ENCODE measurements at places on chromosomes 7 and 10.

DNA sequence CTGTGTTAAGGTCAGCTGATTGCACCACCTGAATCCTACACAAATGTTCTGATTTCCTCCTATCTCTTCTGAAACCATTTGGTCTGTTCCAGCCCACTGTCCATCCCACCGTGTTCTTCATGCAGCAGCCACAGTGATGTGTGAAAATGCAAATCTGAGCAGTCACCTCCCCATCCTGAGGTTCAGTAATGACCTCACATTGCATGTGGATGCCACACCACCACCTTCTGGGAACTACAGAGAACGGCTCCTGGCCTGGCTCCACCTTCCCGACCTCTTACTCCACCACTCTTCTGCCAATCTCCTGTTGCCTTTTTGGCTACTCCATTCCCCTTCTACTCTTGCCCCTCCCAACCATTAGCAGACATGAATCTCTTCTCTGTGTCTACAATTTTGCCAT lies 244.4 kb downstream of the TNS3 start:
- no peak for DNase-seq

DNA sequence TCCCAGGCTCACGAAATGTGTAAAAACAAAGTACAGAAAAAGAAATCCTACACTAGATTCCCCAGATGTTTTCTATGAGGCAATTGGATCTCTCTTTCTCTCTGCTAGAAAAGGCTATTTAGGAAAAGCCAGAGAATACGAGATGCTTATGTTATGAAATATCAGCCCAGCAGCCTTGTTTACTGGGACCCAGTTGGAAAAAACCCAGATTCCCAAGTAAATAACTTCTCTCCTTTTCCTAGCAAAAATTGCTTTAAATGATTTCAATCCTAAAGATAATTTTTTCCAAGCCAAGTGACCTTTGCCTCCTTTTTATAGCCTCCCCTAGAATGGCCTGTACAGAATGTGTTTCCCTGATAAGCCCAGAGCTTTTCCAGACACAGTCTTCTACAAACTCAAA lies 199.3 kb downstream of the PLXNA4 start:
- no peak for DNase-seq

DNA sequence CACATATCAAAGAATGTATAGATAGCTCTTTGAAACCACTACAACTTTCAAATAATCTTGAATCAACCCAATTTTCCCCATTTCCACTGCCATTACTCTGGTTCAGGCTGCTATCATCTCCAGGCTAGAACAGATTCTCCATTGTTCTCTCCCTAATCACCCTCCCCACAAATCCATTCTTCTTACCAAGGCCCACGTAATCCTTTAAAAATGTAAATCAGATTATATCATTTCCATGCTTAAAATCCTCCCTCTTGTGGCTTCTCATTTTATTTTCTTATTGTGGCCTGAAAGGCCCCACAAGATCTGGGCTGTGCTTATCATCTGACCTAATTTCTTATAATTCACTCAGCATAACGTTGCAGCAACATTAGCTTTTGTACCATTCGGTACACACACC lies 3.0 kb upstream of the PON1 start:
- DNase-seq, result no peak

DNA sequence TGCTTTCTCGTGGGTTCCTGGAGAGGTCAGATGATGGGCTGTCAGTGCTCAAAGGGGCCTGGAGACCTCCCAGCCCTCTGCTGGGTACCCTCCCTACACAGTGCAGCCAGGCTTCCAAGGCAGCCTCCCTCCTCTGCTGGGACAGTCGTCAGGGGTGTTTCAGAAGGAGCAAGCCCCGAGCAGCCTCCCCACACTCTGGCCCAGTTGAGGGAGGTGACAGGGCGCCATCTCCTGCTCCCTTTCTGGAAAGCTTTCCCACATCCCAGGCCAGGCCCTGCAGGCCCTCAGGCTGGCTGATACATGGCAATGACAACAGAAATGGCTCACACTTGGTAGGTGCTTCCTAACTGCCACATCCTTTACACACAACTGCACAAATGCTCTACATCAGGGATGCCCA lies 32.1 kb downstream of the KCNMA1 start:
- no peak for DNase-seq

- DNase-seq, result no peak
Observed at GRCh38 chr7:148318102-148318811, 272.3 kb upstream of the C7orf33 start.

GRCh38 chr10:93334901-93335327 lies 147.2 kb downstream of the MYOF start:
- no peak for DNase-seq

- DNase-seq, result no peak
Observed at GRCh38 chr10:107071301-107071700, 93.2 kb downstream of the SORCS1 start.

GRCh38 chr10:86376852-86377796 lies 10.5 kb upstream of the GRID1 start:
- no peak for DNase-seq

DNA sequence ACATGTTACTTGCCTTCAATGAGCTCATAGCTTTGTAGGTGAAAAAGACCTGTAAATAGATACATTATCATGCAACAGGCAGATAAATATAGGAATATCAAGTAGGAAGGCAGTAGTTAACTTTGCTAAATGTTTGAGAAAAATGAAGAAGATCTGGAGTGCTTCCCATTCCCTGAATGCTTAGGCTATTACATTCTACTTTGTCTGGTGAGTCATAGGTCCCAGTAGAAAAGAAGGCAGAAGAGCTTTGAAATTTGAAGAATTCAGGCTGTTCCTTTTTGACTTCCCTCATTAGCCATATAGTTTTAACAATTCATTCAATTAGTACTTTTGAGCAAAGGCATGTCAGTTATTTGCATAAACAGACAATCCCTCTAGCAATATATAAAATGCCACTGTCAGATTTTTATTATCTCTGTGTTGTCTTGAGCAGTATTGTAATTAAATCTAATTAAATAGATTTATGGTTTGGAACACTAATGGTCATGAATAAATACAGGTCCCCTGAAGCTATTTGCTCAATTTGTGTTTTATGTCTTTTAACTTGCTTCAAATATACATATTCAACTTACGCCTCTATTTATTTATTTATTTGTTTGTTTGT lies 875.0 kb downstream of the REEP3 start:
- no peak for DNase-seq

DNA sequence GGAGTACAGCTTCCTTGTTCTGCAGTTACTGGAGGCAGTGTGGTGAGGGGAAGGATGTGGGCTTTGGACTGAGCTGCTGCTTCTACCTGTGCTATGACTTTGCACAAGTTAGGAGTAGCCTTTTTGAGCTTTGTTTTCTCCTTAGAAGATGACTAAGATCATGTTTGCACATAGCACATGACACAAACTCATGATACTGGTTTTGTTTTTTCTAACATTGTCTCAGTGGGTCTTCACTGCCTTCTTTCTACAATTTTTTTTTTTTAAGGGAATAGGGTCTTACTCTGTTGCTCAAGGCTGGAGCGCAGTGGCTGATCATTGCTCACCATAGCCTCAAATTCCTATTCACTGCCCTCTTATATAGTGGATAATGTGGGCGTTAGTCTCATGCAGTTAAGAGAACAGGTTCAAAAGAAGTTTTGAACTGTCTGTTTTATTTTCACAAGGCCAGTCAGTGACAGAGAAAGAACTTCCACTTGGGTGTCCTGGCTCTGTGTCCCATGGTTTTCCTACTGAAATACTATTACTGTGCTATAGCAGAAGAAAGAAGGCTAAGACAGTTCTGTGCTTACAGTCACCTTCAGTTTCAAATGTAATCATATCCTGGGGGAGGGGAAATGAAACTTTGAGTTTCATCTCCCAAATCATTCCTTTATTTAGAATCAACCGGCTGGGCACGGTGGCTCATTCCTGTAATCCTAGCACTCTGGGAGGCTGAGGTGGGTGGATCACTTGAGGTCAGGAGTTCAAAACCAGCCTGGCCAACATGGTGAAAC lies 72.0 kb downstream of the KAT6B start:
- no peak for DNase-seq

DNA sequence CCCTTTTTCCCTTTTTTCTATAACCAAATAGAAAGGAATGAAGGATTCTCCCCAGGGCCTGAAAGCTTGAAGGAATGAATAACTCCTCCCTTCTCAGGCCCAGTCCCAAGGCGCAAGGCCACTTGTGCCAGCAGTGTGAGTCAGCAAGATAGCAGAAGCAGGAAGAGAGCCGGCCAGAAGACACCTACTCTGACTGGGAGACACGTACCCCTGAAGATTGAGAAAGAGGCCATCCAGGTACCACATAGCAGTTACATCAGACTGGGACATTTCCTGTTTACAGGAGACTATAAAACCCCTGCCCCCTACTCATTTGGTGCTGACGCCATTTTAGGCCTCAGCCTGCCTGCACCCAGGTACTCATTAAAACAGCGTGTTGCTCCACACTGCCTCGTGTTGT lies 65.5 kb downstream of the LRRC17 start:
- DNase-seq, result no peak

- no peak for DNase-seq
Observed at GRCh38 chr7:148318838-148319237, 271.7 kb upstream of the C7orf33 start.

- DNase-seq, result no peak
Observed at GRCh38 chr10:45239642-45240041, 75.8 kb downstream of the OR13A1 start.

GRCh38 chr10:26491276-26491675 lies 53.1 kb downstream of the APBB1IP start:
- DNase-seq, result no peak

- no peak for DNase-seq
Observed at GRCh38 chr10:103967448-103968071, 620 bp downstream of the SLK start.

DNA sequence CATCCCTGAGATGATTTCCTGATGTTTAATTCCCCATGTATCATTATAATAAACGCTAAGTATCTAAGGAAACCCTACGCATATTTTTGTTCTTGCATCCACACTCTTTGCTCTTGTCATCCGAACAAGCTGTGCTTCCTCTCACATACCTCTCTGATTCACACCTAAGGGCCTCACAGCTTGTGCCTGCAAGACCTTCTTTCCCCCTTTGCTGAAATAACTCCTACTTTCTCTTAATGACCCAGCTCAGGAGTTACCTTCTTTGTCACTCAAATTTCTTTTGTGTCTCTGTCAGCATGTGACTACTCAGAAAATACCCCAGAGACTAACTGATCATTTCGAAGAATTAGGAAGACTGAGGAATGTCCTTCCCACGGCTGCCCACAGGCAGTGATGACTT lies 209.3 kb upstream of the IMMP2L start:
- no peak for DNase-seq
